Activated CD4-positive, alpha-beta memory T cell treated with anti-CD3 and anti-CD28 coated beads, Interleukin-2, amount 10 ng/mL, durations not matched to agents 7 days and 5 days (primary cell): ENCODE measurements at places on chromosomes 12 and 14. TPM values are rescaled to one million over a fixed set of nuclear protein-coding genes. Genes with fewer than 3 reads are reported as not detected.

- no peak for DNase-seq
Observed at GRCh38 chr12:114500131-114500530, 94.2 kb upstream of the TBX5 start.

DNA sequence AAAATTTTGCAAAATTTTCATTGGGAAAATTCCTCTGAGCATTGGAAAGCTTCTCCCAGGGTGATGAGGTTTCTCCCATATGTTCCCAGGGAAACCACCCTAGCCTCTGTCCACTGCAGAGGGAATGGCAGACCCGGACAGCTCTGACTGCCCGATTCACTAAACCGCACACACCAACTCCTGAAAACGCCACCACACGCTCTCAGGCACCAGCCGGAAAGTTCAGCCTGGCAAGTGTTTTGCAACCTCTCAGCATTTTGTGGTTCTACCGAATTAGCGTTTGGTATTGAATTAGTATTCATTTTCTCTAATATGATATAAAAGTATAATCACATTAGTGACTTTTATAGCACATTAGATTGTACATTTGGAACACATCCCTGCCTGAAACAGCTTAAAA, 213.4 kb downstream of the PHETA1 start:
- DNase-seq = no peak

OLR1 gene
- total RNA-seq = not detected

DNA sequence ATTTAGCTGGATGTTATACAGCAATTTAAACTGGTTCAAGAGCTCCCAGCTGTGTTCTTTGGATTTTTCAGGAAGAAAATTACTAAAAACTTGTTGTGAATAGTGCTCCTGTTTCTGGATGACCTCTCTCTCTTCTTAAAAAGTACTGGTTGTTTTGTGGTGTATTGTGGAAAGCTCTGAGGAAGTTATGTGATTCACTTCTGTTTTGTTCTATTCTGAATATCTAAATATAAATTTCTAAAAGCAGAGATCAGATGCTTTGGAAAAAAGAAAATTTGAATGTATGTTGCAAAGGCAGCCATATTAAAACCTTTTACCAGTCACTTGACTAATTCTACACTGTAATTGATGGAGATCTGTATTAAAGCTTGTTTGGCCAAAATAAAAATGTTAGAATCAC, 3.4 kb upstream of the C3AR1 start:
- no peak for DNase-seq

KIF26A gene
- 7.9 TPM for total RNA-seq

DNA sequence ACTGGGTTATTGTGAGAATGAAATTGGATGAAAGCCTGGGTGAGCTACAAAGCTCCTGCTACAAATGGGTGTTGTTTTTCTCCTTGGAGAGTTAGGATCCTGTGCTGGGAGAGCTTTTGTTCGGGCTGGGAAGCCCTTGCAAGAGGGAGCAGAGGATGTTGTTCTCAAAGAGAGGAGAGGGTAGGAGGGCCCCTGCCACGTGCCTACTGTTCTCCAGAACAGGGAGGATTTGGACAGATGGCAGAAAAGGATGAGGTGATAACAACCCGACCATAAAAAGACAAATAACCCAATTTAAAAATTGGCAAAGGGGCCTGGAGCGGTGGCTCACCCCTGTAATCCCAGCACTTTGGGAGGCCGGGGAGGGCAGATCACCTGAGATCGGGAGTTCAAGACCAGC, 68.8 kb downstream of the GALNT16 start:
- DNase-seq = no peak

DNA sequence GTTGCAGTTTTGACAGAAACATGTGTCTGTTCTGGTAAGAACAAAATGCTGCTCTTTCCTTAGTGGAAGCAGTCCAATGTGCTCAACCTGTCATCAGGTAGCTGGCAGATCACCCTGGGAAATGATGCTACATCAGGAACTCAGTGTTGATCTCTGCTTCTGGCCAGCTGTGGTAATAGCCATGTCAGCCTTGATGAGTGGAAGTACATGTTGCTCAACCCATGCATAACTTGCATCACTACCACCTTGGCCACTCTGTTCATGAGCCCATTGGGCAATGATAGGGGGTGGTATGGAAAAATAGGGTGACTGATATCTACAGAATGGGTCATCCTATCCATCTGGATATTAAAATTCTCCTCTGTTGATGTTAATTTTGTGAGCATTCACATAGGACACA, 411.0 kb downstream of the C12orf50 start:
- DNase-seq = no peak

HEBP1 gene
- total RNA-seq = 12.5 TPM

- DNase-seq = no peak
Observed at GRCh38 chr12:18267427-18268099, 6.2 kb downstream of the PIK3C2G start.

DNA sequence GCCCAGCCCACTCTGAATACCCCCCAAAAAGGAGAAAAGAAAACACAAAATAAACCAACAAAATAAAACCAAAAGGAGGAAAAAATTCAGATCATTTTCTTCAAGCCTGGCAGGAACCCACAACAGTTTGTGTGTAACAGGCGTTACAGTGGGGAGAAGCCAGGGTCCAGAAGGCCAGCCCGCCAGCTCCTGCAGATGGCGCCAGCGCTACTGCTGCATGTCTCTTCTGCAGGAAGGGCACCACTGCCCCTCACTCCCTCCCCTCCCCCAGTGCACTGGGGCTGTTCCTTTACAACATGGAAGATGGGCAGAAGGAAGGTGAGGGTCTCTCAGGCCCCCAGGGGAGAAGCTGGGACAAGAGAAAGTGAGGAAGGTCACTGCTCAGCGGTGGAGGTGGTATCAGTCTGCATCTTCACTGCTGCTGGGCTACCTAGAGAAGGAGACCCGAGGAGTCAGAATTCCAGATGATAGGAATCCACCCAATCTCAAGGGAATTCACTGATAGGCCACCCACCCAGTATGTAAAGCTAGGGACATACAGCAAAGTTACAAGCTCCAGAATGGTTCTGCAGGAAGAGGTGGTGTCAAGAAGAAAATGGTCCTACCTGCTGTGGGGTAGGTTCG, 2.3 kb upstream of the NOP2 start:
- DNase-seq = peak; percentile 56

DNA sequence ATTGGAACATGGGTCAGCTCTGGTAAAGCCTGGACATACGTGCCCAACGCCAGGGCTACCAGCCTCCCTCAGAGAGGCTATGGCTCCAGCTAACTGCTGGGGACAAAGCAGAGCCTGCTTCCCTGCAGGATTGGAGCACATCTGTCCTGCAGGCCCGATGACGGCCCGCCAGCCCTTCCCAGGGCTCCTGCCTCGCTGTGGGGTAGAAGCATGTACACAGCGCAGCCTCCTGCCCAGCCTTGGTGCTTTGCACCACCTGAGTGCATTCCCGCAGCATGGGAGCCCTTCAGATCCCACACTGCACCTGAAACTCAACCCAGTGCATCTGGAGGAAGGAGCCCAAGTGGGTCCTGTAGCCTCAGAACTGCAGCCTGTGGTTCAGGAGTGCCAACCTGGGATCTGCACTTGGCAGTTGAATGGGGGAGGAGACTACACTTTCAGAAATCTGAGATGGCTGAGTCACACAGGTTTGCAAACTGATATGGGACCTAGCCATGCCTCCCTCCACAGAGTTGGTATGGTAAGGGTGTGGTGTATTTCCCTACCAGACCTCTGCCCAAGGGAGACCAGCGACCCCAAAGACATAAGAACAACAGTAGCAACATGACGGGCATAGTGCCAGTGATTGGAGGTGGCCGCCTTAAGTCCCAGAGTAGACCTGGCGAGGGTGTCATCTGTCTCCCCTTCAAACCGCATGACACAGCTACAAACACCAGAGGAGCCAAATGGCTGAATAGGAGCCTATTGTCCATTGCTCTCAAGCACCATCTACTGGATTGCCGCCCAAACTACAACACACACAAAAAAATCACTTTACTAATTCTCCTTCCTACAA, 273.9 kb upstream of the MIS18BP1 start:
- DNase-seq = no peak

PPM1H gene
- total RNA-seq = not detected

DNA sequence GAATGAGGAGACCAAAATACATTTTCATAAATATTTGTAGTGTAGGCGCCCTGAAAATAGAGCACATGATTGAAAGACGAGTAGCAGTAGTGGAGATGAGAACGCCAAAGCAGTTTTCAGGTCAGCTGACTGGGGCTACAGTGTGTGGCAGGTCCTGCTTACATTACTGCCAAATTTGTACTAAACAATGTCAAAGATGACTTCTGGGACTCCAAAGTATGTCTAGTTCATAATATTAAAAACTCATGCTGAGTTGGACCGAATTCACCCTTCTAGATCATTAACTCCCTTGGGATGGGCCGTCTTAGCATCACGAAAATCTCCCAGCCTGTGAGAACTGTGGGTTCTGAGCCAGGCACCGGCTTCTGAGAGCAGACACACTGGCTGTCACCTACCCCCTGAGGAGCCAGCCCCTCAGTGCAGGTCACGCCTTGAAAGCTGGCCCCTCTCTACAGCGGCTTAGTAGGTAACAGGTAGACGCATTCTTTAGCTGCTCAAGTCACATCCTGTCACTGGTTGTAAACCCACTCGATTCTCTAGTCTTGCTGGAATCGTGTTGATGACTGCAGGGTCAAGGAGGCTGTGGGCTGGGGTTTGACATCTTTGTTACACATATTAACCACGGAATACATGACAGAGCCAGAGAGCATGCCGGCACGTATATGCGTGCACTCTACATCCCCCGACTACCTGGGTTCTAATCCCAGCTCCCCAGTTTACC, 210.4 kb downstream of the ETV6 start:
- DNase-seq = no peak

RHOJ gene
- total RNA-seq = not detected

GRCh38 chr12:98863167-98863566, 218.1 kb downstream of the APAF1 start:
- DNase-seq = no peak

DNA sequence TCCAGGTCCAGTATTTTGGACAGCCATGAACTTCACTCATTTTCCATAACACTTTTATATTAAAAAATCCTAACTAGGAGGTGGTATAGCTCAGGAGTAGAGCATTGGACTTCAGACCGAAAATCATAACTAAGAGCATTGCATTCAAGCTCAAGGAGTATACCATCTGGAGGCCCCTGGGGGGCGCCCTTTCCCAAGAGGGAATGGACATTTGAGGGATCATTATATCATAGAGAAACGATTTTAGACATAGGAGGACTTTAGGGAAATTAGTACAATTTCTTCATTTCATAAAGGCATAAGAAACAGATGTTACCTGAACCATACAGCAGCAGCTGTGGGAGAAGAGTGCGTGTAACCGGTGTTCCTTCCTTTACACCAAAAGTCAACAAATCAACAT, 5.2 kb upstream of the ATG14 start:
- DNase-seq = peak; percentile 21

GRCh38 chr12:90303771-90304170, 595.1 kb upstream of the ATP2B1 start:
- DNase-seq = no peak

DNA sequence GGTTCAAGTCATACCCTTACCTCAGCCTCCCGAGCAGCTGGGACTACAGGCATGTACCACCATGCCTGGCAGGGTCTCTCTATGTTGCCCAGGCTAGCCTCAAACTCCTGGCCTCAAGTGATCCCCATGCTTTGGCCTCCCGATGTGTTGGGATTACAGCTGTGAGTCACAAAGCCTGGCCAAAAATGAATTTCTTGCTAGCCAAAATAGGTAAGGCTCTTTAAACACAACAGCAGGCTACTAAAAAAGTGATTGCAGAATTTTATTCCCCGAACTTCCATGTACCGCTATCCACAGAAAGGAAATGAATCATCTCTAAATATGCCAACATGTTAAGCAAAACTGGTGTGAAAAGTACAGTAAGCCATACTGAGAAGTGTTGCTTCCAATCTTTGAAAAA, 50.6 kb downstream of the WDHD1 start:
- no peak for DNase-seq

KRT3 gene
- not detected for total RNA-seq

GRCh38 chr12:4787965-4788364, 67.8 kb downstream of the GALNT8 start:
- no peak for DNase-seq

DNA sequence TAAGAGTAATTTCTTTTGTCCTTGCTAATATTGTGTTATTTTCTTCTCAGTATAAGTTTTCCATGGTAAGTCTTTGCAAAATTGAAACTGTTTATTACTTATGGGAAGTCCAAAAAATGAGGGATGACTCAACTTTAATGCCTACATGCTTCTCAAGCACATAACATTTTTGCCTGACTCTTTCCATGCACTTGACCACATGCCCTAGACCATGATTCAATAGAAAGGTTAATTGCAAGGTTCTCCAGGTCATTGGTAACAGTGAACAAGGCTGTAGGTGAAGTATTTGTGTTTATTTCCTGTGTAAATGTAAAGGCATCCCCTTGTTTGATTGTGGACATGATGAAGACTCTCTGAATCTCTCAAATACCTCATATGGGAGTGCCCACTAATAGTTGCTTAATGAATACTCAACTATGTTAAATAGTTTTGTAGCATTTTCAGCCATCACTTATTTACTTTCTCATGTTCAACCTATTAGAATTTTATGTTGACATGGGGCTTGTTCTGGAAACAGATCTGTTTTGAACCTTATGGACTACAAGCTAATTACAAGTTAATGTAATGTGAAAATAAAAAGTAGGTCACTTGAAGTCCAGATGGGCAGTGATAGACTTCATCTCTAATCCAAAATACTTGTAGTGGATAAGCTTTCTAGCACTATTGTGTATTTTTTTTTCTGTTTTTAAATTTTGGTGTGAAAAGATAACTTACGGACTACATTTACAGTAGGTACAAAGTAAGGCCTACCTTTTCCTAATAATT, 131.7 kb downstream of the TMTC2 start:
- no peak for DNase-seq

- DNase-seq = peak; percentile 10
Observed at GRCh38 chr14:100899884-100900771, 3.4 kb downstream of the RTL1 start.
